Stimulated activated CD4-positive, alpha-beta T cell treated with anti-CD3 and anti-CD28 coated beads, Interleukin-4, amount 100 ng/mL, for 24 hours (primary cell): ENCODE measurements at places on chromosomes 4 and X.
A peak's percentile ranks its signal among the peaks of the same experiment; 100 is the strongest.

GRCh38 chr4:24067367-24068193 is 177.7 kb upstream of the PPARGC1A start:
- no peak for DNase-seq

GRCh38 chr4:145782756-145783155 is 102.8 kb downstream of the C4orf51 start:
- no peak for DNase-seq

DNA sequence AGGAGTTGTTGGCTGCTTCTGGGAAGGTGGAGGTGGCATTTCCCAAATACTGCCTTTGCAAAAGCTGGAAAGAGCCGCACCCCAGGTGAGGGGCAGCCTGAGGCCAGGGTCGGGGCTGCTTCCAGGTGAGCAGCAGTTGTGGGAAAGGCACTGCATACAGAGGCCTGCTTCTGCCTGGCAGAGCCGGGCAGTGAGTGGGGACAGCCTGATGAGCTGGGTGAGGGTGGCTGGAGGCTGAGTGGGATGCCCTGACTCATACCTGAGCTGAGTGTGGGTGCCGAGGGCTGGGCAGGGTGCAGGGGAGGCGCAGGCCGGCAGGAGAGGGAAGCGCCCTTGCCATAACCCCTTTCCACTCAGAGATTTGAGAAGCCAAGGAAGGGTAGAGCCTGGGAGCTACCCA is 6.5 kb upstream of the PSAPL1 start:
- no peak for DNase-seq

DNA sequence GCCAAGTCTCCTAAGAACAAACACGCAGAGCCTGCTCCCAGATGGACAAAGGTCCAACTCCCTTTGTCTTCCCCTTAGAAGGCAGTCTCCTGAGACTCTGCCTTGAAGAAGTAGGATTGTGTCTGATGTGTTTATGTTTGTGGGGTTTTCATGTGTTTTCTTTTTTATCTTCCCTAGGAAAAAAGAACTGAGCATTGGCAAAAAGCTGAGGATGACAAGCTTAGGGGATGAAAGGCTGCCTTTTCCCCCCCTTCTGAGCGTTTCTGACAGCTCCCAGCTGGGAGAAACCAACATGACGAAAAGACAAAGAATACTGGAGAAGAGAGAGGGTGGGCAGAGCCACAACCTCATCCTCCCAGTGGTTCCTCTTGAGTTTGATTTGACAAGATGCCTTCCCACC is 181.1 kb downstream of the EVC2 start:
- no peak for DNase-seq

DNA sequence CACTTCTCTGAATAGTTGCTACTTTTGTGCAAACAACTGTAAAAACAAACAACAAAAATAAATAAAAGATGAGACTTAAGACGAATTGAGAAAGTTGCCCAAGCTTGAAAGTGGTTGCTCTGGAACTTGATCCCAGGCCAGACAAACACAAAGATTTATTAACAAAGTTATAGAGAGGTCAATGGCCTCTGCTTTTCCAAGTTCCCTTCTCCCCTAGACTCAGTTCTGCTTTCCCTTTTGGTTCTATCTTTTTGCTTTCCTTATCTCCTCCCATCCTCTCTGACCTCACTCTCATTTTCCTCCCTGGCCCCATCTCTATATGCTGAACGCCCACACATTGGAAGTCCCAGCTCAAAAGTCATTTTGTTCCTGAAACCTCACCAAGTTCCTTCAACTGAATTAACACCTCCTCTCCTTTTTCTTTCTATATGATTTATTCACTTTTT is 82.7 kb downstream of the MXRA5 start:
- DNase-seq, result no peak

DNA sequence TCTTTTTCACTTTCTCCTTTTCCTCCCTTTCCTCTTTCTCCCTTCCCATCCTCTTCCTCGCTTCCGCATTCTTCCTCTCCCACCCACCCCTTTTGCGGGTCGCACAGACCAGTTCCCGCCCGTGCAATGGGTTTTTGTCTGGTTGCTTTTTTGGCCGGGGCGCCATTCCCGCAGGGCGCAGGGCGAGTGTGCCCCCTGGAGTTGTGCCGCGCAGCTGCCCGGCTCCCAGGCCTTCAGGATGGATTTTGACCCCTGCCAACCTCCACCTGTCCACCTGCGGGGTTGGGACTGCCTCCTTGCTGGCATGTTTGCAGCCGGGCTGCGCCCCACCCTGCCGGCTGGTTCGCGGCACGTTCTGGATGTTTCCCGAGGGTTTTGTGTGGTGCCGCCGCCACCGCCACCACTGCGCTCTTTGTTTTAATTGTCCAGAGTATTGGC is 578 bp upstream of the SEL1L3 start:
- no peak for DNase-seq

DNA sequence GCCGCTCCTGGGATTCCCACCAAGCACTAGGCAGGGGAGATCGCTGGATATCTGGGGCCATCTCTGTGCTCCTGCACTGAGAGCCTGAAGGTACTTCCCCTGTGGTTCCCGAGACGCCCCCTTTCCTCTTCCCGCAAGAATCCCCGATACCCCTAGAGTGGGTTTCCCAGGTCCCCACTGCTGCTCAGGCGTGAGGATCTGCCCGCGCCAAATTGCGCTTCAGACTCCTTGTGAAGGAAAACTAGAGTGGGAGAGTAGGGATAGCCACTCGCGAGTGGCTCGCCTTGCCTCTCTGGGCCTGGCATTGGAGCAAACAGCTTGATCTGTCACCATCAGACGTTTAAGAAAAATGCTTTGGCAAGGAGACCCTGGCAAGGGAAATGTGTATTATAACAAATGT is 1.5 kb downstream of the IL1RAPL2 start:
- no peak for DNase-seq

DNA sequence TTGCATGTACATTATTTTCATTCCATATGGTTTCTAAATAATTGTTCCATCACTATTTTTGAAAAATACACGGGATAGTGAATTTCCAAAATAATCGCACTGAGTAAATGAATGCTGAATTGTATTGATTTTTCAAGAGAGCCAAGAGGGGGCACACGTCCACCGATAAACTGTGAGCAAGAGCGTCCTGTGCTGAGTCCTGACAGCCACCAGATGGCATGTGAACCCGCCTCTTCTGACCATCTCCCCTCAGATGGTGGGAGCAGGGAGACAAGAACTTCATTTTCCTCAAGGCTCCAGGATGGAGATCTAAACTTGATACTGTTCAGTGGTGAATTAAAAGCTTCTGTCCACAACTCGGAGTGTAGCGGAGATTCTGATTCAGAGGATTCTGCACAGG is 30.6 kb upstream of the IL9R start:
- DNase-seq, result peak; percentile 13

DNA sequence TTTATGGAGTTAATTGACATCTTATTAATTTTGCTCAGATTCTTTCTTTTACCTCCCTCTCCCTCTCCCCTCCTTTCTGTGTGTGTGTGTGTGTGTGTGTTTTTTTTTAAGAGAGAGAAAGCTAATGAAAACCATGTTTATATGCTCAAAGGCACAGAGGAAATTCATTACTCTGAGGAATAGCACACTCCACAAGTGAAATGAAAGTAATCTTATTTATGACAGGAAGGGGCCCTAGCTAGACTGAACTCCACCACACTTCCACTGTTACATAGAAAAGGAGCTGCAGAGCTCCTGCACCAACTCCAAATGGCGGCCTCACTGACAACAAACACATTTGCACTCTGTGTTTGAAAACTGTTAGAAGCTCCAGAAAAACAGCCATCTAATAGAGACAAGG is 150.6 kb downstream of the RASL11B start:
- no peak for DNase-seq

DNA sequence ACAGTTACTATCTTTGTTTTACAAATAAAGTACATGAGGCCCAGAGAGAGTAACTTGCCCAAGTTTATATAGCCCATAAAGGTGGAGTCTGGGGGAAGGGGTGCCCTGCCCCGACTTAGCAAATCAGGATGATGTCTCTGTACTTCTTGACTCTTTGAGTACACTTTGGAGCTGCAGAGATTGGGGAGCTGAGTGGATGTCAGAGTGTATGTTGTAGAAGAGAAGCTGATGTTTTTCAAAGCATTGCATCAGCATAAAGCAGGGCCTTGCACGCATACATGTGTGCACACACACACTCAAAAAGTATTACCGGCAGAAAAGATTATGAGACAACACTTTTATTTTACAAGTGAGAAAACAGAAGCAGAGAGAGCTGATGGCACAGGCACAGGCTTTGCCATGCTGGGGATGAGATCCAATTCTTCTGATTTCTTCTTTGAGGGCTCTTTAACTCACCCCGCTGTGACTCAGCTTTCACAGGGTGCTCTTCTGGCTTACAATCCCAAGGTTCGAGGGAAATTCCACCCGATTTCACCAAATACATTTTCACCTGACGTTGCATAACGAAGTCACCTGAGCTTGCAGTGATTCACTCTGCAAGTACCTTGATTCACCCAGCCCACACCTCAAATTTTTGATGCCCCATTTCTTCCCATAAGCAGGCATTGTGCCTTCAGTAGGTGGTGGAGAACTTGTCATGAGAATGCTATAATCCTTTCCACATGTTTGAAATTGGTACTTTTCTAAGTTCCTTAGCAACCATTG is 292.8 kb upstream of the BOD1L1 start:
- DNase-seq, result no peak

DNA sequence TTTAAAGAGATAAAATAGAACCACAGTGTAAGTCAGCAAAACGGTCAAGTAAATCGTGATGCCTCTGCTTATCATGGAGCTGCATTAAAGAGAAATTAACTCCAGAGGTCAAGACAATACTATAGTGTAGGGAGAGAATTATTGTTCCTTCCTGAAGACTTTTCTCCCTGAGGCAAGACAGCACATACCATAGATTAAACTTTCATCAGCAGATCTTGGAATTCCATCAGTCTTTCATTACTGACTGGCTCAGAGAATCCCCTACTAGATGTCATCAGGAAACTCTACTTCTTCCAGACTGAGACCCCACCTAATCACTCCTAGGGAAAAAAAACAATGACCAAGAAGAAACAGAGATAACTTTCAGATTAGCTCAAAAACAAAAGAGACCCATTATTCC is 131.3 kb downstream of the NSUN7 start:
- no peak for DNase-seq

- no peak for DNase-seq
Measured at GRCh38 chr4:173506597-173507211, 23.3 kb downstream of the HAND2 start.

DNA sequence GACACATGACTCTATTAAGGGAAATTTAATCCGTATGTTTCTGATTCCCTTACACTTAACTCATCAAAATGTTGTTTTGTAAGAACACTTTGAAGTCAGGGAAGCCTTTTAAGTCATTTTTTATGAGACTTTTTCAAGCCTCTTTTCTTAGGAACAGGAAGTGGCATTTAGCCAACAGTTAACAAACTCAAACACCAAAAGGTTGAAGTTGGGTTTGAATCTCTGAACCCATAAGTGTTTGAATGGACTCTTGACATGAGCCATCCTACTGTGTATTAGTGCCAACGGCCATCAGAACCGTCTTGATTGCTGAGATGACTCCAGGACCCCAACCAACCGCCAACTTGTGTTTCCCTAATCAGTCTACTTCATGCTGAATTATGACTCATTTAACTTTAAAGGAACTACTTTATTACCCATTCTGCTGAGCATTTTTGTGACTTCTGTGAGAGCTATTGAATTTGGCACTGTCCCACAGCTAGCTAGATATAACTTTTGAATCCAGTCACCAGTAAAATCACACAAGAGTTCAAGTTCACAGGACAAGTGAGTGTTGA is 209.1 kb upstream of the FAT1 start:
- DNase-seq, result no peak

DNA sequence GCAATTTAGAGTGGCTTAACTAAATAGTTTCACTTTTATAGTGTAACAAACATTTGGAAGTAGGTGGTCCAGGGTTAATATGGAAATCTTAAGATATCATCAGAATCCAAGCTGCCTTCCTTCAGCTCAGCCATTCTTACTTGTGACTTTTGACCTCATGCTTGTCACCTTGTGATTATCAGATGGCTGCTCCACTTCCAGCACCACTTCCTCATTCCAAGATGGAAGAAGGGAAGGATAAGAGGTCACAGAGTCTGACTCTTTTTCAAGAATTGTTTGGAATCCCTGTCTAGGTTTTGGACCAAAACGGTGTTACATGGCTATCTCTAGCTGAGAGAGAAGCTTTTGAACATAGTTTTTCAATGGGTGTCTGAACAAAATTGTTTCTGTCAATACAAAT is 39.9 kb downstream of the MTTP start:
- DNase-seq, result no peak

DNA sequence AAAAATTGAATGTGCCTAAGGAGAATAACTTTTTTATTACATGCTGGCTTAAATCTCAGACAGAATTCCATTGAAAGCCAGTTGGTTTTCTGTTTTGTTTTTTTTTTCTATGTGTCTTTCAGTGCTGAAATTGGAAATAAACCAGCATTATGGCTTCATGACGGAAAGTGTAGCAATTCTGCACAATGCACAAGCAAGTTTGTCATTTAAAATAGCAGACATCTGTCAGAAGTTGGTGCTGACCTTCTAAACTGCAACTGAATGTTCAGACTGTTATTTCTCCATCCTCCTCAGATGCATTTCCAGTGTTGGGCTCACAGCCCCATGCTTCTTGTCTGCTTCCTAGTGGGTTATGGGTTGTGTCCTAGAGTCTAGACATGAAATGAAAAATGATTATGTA is 107.2 kb upstream of the LIMCH1 start:
- no peak for DNase-seq

GRCh38 chr4:5802565-5802964 is 90.3 kb downstream of the CRMP1 start:
- DNase-seq, result no peak
